Tibial artery (tissue), 4 donors: ENCODE measurements at places on chromosomes 12 and 14.

DNA sequence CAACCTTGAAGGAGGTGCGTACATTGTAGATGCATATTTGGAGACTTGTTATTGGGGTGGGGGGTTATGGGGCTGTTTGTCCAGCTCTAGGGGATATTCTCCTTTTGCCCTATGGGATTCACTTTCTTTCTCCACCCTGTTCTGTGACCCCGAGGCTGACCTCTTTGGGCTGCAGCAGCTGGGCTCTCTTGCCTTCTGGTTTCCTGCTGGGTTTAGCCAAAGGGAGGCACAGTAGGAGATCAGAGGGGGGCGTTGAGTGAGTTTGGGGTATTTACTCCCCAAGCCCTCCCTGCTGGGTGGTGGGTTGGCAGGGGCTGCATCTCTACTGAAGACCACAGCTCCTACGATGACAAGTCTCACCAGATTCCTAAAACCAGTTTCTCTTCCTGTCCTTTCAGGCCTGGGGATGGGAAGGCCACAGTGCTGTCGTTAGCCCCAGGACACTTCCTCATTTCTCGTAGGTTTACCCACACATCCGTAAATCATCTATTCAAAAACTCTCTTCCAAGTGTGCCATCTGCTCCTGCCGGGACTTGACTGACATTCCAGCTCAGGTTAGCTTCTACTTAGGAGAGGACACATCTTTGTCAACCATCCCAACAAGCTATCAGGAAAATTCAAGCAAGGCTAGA lies 127.1 kb downstream of the TMEM30B start:
- no peak for DNase-seq

GRCh38 chr12:12305568-12306300 lies 38.9 kb upstream of the LRP6 start:
- no peak for DNase-seq

DNA sequence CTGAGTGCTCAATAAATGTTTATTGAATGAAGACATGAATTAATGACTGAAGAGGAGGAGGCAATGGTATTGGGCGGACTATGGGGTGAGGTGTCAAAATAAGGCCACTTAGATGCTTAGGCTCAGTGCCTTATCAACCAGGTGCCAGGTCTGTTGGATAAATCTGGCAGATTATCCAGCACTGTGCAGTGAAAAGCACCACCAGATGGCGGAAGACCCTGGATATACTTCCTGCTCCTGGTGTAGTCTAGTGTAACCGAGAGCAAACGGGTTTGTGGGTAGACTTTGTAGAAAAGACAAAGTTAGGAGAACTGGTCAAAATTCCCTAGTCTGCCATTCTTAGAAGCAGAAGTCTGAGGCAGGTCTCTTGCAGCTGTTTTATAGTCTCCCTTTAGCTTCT lies 306.3 kb downstream of the ATP23 start:
- DNase-seq, result no peak

DNA sequence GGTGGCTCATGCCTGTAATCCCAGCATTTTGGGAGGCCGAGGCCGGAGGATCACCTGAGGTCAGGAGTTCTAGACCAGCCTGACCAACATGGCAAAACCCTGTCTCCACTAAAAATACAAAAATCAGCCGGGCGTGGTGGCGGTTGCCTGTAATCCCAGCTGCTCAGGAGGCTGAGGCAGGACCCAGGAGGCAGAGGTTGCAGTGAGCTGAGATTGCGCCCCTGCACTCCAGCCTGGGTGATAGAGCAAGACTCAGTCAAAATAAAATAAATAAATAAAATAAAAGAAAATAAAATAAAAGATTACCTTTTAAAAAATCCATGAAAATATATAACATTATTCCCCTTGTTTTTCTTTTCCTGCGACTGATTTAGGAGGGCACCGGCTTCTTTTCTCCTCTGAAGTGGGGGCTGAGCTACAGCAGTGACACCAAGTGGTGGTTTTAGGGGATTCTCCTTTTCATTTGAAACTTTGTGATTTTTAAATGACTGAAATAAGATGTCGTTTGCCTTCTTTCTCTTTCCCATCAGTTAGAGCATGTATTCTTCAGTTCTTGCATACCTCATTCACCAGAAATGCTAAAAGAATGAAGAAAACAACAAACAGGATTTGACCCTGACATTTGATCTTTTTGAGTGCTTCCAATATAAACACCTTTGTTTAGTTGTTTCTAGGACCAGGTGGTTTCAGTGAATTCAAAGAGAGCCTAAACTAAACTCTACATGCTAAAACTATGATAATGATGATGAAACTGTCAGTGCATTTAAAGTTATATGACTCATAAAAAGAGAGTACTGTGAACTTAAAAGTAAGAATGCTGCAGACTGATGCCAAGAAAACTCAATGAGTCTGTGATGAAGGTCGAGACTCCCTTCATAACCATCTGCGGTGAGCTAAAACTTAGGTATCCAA lies 22.6 kb upstream of the PKP2 start:
- no peak for DNase-seq
